Naive thymus-derived CD8-positive, alpha-beta T cell (primary cell): ENCODE measurements at places on chromosomes 11 and 22.
A peak's percentile ranks its signal among the peaks of the same experiment; 100 is the strongest.

DNA sequence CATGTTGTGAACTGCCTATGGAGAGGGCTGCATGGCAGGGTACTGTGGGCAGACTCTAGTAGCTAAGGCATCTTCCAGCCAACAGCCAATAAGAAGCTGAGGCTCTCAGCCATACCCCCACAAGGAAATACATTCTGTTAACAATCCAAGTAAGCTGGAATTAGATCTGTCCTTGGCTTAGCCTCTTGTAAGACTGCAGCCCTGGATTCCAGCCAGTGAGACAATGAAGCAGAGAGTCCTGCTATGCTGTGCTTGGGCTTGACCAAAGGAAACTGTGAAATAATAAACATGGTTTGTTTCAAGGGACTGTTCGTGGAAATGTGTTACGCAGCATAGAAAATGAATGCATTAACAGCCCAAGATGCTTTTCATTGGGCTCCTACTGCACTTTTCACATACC, 1097.4 kb upstream of the CCDC90B start:
- DNase-seq: no peak

- no peak for DNase-seq
These were observed 3.3 kb downstream of the SLC22A12 start for GRCh38 chr11:64594159-64594939.

DNA sequence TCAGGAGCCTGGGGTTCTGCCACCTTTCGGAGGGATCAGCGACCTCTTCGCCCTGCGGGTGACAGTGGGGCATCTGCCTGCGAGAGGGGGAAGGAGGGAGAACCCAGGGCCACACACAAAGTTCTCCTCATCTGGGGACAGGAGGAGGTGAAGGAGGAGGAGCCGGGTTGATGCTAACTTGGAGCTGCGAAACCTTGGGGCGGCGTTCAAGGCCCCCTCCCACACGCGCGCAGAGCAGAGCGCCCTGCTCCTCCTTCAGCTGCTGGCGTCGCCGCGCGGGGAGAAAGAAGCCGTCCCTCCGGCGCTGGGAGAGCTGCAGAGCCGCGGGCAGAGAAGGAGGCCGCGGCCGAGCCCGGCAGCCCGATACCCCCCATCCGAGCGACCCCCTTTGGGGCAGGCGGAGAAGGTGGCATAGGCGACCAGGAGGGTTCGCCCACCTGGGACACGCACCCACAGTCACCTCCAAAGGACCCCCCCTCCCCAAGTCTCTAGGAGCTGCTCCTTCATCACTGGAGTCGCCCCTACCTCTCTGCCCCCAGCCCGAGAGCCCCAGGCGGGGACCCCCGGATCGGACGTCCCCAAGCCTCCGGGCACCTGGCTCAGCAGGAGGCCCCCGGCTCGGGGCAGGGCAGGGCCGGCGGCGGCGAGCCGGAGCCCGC, at the start of gene RASD2:
RASD2 (plus strand) TSS at position 237 of the 659 bp plus-strand sequence. CDS start 5,979 bp downstream, outside the sequence.
- peak; percentile 15 for DNase-seq

GRCh38 chr11:34313099-34313517, 44.7 kb downstream of the ABTB2 start:
- peak; percentile 65 for DNase-seq

DNA sequence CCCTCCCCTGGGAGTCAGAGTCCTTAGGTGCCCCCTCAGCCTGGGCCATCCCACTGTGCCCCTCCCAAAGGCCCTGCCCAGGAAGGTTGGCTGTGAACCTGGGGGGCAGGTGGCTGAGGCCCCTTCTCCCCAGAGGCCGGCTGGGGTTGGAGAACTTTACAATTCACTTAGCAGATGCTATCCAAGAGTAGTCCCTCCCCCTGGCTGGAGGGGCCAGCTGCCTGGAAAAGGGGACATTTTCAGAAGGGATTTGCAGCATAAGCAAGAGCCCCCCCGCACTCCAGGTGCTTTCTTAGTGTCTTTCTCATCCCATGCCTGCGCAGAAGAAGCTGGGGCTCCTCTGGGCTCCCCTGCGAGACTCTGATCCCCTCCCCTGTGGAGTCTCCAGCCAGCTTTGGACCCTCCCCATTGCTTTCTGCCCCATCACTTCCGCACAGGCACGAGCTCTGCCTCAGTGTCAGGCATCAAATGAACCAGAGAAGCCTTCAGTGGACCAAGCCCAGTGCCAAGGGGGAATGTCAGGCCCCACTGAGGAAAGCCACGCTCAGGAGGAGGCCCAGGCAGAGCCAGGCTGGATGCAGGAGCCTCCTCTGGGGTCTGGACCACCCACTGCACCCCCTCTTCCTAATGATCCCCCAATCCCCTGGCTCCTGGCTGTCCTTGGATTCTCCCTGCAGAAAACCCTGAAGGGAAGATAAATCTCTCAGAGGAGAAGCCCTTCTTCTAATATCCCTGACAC, 3.7 kb downstream of the SSTR3 start:
- peak; percentile 62 for DNase-seq

GRCh38 chr11:129723146-129723760, 92.4 kb upstream of the TMEM45B start:
- no peak for DNase-seq

GRCh38 chr11:11332141-11332710, 20.8 kb downstream of the CSNK2A3 start:
- no peak for DNase-seq

DNA sequence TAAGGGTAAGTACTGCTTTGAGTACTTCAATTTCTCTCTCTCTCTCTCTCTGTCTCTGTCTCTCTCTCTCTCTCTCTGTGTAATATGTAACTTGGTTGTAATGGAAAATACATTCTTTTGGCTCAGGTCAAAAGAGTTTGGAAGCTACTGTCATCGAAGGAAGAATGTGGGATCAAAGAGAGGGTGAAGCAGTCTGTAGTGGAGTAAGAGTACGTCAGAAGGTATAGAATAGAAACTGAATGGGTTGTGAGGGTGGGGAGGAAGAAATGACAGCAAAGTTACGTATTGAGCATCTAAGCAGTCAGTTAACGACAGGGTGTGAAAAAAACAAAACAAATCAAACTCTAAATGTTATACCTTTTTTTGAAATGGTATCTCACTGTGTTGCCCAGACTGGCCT, 10.0 kb downstream of the NCAM1 start:
- no peak for DNase-seq

DNA sequence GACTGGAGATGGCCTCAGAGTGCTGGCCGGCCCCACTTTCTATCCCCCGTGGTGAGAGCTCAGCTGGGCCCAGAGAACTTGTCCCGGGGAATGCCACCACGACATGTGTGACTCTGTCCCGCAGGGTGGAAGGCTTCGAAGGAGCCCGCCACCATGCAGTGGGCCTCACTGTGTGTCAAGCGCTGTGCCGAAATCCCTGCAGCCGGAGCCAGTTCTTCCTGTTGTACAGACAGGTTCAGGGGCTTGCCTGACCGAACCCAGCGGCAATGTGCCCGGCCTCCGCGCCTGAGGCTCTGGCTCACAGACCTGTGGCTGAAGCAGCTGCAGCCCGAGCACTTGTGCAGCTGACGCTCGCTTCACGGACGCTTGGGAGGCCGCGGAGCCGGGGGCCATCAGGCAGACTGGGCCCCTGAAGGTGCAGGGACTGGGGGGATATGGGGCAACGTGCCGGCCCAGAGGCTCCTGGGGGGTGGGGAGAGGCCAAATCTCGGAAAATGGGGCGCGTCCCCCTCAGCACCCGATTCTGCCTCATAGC, 650 bp downstream of the PPM1F start:
- DNase-seq: peak; percentile 9

DNA sequence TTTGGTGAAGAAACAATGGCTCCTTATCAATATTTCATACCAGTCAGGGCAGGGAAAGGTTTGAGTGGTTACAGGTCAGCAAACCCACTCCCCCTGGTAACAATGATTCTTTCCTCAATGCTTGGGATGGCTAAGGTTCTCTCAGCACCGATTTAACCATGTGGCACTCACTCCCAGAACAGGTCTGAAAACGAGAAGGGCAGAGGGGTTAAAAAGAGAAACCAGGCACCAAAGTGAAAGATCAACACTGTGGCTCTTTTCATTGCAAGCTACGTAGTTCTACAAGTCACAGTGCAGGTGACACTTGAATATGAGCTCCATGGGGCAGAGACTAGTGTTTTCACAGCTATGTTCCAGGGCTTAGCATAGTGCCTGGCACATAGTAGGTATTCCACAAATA, 132.4 kb downstream of the PLEKHA7 start:
- DNase-seq: no peak

GRCh38 chr11:68090706-68091105, 30.5 kb downstream of the CHKA start:
- DNase-seq: no peak

DNA sequence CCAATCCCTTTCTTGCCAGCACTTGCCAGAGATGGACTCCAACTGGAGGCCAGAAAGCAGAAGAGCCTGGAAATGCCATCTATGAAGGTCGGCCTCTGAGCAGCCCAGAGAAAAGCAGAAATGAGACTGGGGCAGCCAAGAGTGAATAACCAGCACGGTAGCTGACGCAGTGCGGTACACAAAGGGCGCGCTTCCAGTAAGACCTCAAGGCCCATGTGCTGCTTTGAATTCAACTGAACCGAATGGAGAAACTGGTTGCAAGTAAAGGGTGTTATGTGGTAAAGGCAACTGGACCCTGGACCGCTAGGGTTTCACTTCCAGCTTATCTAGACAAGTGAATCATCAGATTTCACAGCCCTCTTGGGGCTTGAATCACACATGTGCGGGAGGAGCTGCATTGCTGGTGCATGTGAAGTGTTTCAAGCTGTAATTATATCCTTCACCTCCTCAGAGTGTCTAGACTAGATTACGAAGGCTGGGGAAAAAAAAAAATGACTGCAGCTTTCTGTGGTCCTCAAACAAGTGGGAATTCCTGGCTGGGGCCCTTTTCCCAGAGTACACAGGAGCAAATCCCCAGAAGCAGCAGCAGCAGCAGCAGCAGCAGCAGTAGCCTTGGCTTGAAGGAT, 128.9 kb downstream of the CCDC34 start:
- no peak for DNase-seq

- DNase-seq: no peak
These were observed 1.7 kb downstream of the NCF4 start for GRCh38 chr22:36862251-36863242.

- no peak for DNase-seq
These were observed 289.6 kb upstream of the B3GAT1 start for GRCh38 chr11:134701564-134702165.

DNA sequence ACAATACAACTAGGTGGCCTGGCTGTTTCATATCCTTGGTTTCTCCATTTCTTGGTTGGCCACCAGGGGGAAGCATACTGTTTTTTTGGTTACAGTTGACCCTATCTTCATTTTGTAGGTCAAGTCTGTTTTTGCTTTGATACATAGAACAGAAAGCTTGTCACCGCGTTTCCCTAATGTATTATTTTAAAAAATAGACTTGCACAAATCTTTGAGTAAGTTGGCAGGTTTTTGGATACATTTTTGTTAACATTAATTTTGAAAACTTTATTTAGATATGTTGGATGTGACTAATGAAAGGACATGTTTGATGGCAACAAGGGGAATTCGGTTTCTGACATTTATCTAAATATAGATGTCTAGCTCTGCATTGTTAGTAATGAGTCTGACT, 3.0 kb downstream of the NCR3LG1 start:
- DNase-seq: peak; percentile 56

DNA sequence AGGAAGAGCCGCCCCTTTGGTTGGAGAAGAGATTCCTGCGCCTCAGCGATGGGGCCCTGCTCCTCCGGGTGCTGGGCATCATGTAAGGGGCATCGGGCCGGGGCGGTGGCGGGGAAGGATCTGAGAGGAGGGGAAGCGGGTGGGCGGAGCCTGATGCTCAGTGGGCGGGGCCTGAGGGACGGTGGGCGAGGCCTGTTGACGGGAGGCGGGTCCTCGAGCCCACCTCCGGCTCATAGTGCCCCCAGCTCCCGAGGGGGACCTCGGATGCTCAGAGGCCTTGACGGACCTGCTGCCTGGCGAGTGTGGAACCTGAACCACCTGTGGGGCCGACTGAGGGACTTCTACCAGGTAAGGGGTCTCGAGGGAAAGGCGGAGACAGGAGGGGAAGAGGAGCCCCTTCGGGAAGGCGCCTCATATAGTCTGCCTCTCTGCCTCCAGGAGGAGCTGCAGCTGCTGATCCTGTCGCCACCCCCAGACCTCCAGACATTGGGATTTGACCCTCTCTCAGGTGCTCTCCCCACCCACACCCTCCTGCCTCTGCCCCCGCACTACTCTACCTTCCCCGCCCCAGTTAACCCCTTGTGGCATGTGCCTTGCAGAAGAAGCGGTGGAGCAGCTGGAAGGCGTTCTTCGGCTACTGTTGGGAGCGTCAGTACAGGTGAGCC, 799 bp downstream of the CCDC88B start:
- peak; percentile 89 for DNase-seq

- peak; percentile 69 for DNase-seq
These were observed 6.9 kb downstream of the MCAT start for GRCh38 chr22:43136255-43136654.

- DNase-seq: no peak
These were observed 142.1 kb downstream of the TRPC6 start for GRCh38 chr11:101441747-101442146.

- no peak for DNase-seq
These were observed 13.0 kb upstream of the REXO2 start for GRCh38 chr11:114426280-114426679.

GRCh38 chr11:76558891-76559290, 111.7 kb downstream of the LRRC32 start:
- no peak for DNase-seq
